ENCODE measurements at places on chromosomes 11 and 22. TPM values are rescaled to one million over a fixed set of nuclear protein-coding genes. Genes with fewer than 3 reads are reported as not detected.

The GAL3ST1 gene
- not detected for total RNA-seq

The RIC3 gene
- total RNA-seq = under 0.01 TPM

The CENPM gene
- total RNA-seq = 22.1 TPM

The TMEM123 gene
- total RNA-seq = 178 TPM

The SAA4 gene
- total RNA-seq = not detected

The FOSL1 gene
- 11.5 TPM for total RNA-seq

The C22orf23 gene
- not detected for total RNA-seq

The C11orf71 gene
- 3.2 TPM for total RNA-seq

The ANO1 gene
- 0.33 TPM for total RNA-seq
